Uterus (tissue), 4 donors: ENCODE measurements at places on chromosomes 5 and 9. TPM values are rescaled to one million over a fixed set of nuclear protein-coding genes. Genes with fewer than 3 reads are reported as not detected.
A peak's percentile ranks its signal among the peaks of the same experiment; 100 is the strongest.

GRCh38 chr5:10576790-10577189, 12.9 kb downstream of the ANKRD33B start:
- H3K27ac ChIP-seq, result peak overlapping the region; percentile 60
- H3K4me1 ChIP-seq, result no peaks in the 10 kb centered on the region
- H3K36me3 ChIP-seq, result no peaks in the 10 kb centered on the region
- H3K4me3 ChIP-seq, result no peak overlapping the region
- no peaks in the 10 kb centered on the region for H3K27me3 ChIP-seq

GRCh38 chr5:892394-893136, at the start of the genes BRD9 and TRIP13:
Gene BRD9, minus strand, starts transcription at chr5:892801. Its CDS starts 144 bp downstream, at chr5:892657.
Gene TRIP13, plus strand, starts transcription at chr5:892884. Its CDS starts 115 bp downstream, at chr5:892999.
- peaks cover 20% of the 10 kb centered on the region for H3K4me1 ChIP-seq
- peak within 1 kb of the TSS; percentile 74 for H3K4me3 ChIP-seq
- no peaks in the 10 kb centered on the region for H3K27me3 ChIP-seq
- H3K36me3 ChIP-seq, result no peaks in the 10 kb centered on the region
- peak within 1 kb of the TSS; percentile 86 for H3K27ac ChIP-seq

DNA sequence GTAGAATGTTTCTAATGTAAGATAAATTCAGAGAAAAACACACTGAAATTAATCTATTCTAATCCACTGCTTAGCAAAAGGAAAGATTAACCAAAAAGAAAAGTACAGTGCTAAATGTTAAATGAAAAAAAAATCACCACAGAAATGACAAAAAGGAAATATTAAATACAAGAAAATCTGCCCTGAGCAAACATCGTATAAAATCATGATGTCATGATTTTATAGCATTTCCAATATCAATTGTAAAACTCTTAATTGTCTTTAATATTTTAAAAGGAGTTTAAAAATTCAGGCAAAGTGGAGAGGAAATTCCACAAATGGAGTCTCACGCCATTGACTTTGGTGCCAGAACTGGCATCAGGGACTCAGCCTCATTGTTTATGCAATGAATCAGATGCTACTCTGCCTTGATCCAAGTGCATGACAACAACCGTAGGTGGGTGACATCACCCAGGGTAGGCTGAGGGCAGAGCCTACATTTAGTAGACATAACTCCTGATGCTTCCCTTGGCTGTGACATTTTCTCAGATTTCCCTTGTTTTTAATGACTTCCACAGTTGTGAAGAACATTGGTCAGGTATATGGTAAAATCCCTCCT, 696.8 kb downstream of the SEMA5A start:
- no peak for DNase-seq
- H3K27ac ChIP-seq, result no peak overlapping the region
- H3K4me3 ChIP-seq, result no peak overlapping the region
- no peaks in the 10 kb centered on the region for H3K27me3 ChIP-seq
- H3K36me3 ChIP-seq, result no peaks in the 10 kb centered on the region

- no peaks in the 10 kb centered on the region for H3K4me1 ChIP-seq
- H3K36me3 ChIP-seq, result no peaks in the 10 kb centered on the region
- H3K4me3 ChIP-seq, result no peak overlapping the region
- no peak for DNase-seq
- H3K27me3 ChIP-seq, result no peaks in the 10 kb centered on the region
Measured at GRCh38 chr5:161314033-161314432, 232.5 kb downstream of the GABRB2 start.

- H3K27ac ChIP-seq, result no peak overlapping the region
- H3K4me1 ChIP-seq, result no peaks in the 10 kb centered on the region
- no peak for DNase-seq
- H3K27me3 ChIP-seq, result no peaks in the 10 kb centered on the region
- H3K4me3 ChIP-seq, result no peak overlapping the region
Measured at GRCh38 chr5:115343855-115344254, 47.4 kb upstream of the CCDC112 start.

DNA sequence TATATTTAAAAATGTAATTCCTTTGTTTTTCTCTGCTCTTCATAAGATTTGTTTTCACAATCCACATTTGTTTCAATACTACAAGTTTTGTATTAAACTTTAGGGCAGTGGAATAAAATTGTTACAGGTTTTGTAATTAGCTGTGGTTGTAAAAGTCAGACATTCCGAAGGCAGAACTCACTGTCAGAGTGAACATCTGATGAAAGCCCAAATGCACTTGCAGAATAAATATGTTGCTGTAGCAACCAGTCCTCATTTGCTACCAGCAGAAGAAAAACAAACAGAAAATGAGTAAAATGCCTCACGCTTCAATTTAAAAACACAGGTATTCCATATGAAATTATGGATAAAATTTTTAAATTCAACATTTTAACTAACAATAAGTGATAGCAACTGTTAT, 740.1 kb upstream of the FAM174A start:
- no peaks in the 10 kb centered on the region for H3K4me1 ChIP-seq
- no peak overlapping the region for H3K4me3 ChIP-seq
- H3K36me3 ChIP-seq, result no peaks in the 10 kb centered on the region
- no peak overlapping the region for H3K27ac ChIP-seq
- no peak for DNase-seq
- H3K27me3 ChIP-seq, result no peaks in the 10 kb centered on the region

- no peaks in the 10 kb centered on the region for H3K4me1 ChIP-seq
- H3K27me3 ChIP-seq, result no peaks in the 10 kb centered on the region
- DNase-seq, result no peak
- H3K4me3 ChIP-seq, result no peak overlapping the region
- H3K27ac ChIP-seq, result no peak overlapping the region
Measured at GRCh38 chr5:42924226-42924625, 112.5 kb upstream of the SELENOP start.

DNA sequence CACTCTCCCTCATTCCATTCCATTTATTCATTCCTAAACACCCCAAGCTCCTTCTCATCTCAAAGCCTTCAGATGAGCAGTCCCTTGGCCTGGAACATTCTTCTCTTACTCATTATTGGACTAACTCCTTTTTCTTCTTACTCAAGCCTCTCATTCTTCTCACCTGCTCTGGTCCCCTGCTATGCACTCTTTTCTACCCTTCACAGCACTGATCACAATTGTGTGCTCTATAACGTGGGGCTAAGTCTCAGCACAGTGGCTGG, 212.4 kb downstream of the MAPKAP1 start:
- no peaks in the 10 kb centered on the region for H3K36me3 ChIP-seq
- DNase-seq, result no peak
- H3K27me3 ChIP-seq, result no peaks in the 10 kb centered on the region
- H3K4me3 ChIP-seq, result no peak overlapping the region
- H3K4me1 ChIP-seq, result no peaks in the 10 kb centered on the region

DNA sequence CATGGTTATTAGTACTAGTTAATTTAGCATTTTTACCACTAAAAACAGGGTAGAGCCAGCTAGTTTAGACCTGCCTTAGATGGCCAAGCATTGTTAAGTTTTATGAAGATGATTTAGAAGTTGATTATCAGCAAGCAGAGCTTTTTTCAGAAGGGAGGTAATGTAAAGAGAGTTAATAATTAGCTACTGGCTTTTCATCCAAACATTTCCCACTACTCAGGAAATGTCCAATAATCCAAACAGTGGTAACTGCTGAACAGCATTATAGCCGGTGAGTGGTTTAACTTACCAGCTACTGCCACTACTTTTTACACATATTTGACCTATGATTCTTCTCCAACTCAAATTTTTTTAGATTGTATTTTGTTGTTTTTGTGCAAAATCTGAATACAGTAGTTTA, 1.7 kb downstream of the ITGA1 start:
- H3K36me3 ChIP-seq, result no peaks in the 10 kb centered on the region
- peak overlapping the region; percentile 51 for H3K4me3 ChIP-seq
- no peaks in the 10 kb centered on the region for H3K27me3 ChIP-seq
- H3K4me1 ChIP-seq, result no peaks in the 10 kb centered on the region
- H3K27ac ChIP-seq, result peak overlapping the region; percentile 96

GRCh38 chr5:117623042-117623805, 1048.6 kb upstream of the SEMA6A start:
- H3K4me1 ChIP-seq, result no peaks in the 10 kb centered on the region
- no peaks in the 10 kb centered on the region for H3K36me3 ChIP-seq
- H3K4me3 ChIP-seq, result no peak overlapping the region
- no peak overlapping the region for H3K27ac ChIP-seq
- no peak for DNase-seq

GRCh38 chr9:8331507-8332330, 532.1 kb upstream of the DMAC1 start:
- H3K27me3 ChIP-seq, result no peaks in the 10 kb centered on the region
- H3K27ac ChIP-seq, result no peak overlapping the region
- no peaks in the 10 kb centered on the region for H3K4me1 ChIP-seq
- no peaks in the 10 kb centered on the region for H3K36me3 ChIP-seq
- DNase-seq, result no peak

DNA sequence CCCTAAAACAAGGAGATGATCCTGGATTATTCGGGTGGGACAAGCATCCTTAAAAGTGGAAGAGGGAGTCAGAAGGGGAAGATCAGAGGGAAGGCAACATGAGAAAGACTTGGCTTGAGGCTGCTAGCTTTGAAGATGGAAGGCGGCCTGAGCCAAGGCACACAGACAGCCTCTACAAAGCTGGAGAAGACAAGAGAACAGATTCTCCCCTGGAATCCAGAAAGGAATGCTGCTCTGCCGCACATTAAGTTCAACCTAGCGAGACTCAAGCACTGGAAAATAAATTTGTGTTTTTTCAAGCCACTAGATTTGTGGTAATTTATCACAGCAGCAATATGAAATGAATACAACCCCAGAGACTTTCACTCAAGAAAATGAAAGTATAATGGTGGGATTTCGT, 17.9 kb downstream of the SLC36A3 start:
- H3K36me3 ChIP-seq, result no peaks in the 10 kb centered on the region
- no peaks in the 10 kb centered on the region for H3K4me1 ChIP-seq
- no peak overlapping the region for H3K4me3 ChIP-seq
- H3K27ac ChIP-seq, result no peak overlapping the region
- no peak for DNase-seq

- DNase-seq, result peak; percentile 19
- H3K4me3 ChIP-seq, result no peak overlapping the region
- H3K36me3 ChIP-seq, result no peaks in the 10 kb centered on the region
- H3K27me3 ChIP-seq, result no peaks in the 10 kb centered on the region
- H3K27ac ChIP-seq, result no peak overlapping the region
Measured at GRCh38 chr5:139543423-139543991, 17.6 kb upstream of the UBE2D2 start.

DNA sequence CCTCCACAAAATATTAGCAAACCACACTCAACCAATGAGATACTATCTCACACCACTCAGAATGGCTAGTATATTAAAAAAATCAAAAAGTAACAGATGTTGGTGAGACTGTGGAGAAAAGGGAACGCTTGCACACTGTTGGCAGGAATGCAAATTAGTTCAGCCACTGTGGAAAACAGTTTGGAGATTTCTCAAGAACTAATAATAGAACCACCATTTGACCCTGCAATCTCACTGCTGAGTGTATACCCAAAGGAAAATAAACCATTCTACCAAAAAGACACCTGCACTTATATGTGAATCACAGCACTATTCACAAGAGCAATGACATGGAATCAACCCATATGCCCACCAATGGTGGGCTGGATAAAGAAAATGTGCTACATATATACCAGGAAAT, 393.5 kb downstream of the PDE4D start:
- DNase-seq, result no peak
- no peaks in the 10 kb centered on the region for H3K36me3 ChIP-seq
- no peaks in the 10 kb centered on the region for H3K27me3 ChIP-seq
- H3K27ac ChIP-seq, result no peak overlapping the region
- H3K4me1 ChIP-seq, result no peaks in the 10 kb centered on the region

The C5orf22 gene
- 22.1 TPM for total RNA-seq

The FAM120A gene
- total RNA-seq, result 109 TPM

The CRAT gene
- total RNA-seq, result 42.4 TPM

The TSSK1B gene
- not detected for total RNA-seq
